Renal cortex interstitium (tissue), 15 donors: ENCODE measurements at places on chromosomes 5 and 9.

- no peak for DNase-seq
These were observed 1640.9 kb upstream of the C9orf72 start for GRCh38 chr9:29214154-29214689.

GRCh38 chr5:133421394-133421793, 190.9 kb downstream of the FSTL4 start:
- DNase-seq = no peak

- DNase-seq = no peak
These were observed 85.2 kb downstream of the KIAA1958 start for GRCh38 chr9:112571624-112572355.

GRCh38 chr9:94927762-94928670, 201.5 kb downstream of the AOPEP start:
- no peak for DNase-seq

DNA sequence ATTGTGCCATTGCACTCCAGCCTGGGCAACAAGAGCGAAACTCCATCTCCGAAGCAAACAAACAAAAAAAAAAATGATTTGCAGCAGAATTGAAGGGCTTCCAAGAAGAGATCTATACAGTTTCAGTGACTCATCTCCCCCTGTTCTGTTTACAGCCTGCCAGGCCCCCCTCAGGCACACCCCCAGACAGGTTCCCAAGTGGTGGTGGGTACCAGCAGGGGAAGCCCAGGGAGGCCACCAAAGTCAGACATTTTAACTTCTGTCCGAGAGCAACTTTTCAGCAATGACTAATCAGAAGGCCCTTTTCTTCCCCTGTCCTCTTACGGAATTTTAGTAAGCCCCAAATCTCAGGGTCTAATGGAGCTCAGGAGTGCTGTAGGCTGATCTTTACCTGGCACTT, 98.7 kb downstream of the PAX5 start:
- DNase-seq = no peak
